Endothelial cell (in vitro differentiated cells): ENCODE measurements at places on chromosomes 13 and 19. TPM values are rescaled to one million over a fixed set of nuclear protein-coding genes. Genes with fewer than 3 reads are reported as not detected.

GRCh38 chr13:99717959-99718674 lies 216.8 kb downstream of the TM9SF2 start:
- no peak for DNase-seq

DNA sequence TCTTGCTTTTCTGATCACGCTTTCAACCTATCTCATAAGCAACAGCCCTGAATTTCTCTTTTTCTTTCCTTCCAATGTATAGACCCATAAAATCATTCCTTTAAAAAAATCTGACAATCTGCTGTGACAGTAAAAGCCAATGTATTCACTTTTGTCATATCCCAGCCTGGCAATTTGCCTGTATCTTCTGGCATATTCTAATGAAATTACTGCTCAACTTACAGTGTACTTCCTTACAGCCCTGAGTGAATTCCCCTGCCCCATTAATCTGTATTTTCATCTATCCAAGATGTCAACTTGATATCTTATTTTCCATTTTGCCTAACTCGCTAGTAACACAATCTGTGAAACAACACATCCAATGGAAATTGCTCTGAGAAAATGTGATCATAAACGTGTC lies 18.0 kb upstream of the SERP2 start:
- no peak for DNase-seq

GRCh38 chr19:32767951-32768679 lies 48.5 kb downstream of the TDRD12 start:
- DNase-seq: no peak

DNA sequence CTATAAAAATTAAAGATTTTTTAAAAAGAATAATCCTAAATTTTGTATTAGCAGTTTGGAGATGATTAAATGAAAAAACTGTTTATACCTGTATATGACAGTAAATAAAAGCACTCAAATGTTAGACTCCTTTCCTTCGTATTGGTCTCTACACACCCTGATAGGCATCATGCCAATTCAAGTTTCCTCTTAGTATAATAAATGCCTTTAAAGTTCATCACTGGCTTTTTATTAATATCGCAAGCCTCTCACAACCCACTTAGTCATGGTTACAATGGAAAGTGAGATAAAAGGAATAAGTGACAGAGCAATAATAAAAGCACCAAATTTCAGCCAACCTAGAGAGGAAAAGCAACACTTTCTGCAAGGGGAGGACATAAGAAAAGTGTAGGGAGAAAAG lies 102.2 kb downstream of the PIBF1 start:
- no peak for DNase-seq

The INAFM1 gene
- 4.8 TPM for total RNA-seq
